Bronchial smooth muscle cell (primary cell): ENCODE measurements at places on chromosomes 5 and 9. TPM values are rescaled to one million over a fixed set of nuclear protein-coding genes. Genes with fewer than 3 reads are reported as not detected.

Gene FOXD4L4
- total RNA-seq = 0.17 and 0.32 TPM in 2 replicates

Gene MARCHF11
- total RNA-seq = not detected in 2 replicates

Gene TXNDC8
- not detected in 2 replicates for total RNA-seq

Gene SLC34A3
- not detected in 2 replicates for total RNA-seq

Gene GRM6
- total RNA-seq = under 0.01 TPM in 2 replicates

Gene SLC6A3
- total RNA-seq = under 0.01 TPM in 1 of 2 replicates, not detected in the other

Gene OLFML2A
- 5.7 and 7.4 TPM in 2 replicates for total RNA-seq

Gene MSMP
- not detected in 2 replicates for total RNA-seq

Gene NPR3
- total RNA-seq = 12.0 and 74.7 TPM in 2 replicates

Gene FBLL1
- total RNA-seq = 0.26 and 0.79 TPM in 2 replicates
